ENCODE measurements at places on chromosomes 7 and 10.

DNA sequence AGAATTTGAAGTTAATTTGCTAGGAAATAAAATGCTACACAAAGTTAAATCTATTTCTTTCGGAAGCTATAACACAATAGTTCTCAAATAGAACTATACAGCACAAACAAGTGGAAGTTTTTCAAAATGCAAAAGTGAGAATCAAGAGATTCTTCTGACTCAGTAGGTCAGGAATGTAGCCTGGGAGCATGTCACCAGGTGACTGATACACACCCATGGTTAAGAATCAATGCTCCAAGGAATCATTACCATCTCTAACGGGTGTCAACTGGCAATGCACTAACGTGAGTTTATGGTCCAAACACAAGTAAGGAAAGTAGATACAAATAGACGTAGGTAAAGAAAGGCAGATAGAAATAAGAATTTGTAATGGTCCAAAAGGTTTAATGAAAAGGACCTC, 170.5 kb downstream of the SRPK2 start:
- no peak for DNase-seq

DNA sequence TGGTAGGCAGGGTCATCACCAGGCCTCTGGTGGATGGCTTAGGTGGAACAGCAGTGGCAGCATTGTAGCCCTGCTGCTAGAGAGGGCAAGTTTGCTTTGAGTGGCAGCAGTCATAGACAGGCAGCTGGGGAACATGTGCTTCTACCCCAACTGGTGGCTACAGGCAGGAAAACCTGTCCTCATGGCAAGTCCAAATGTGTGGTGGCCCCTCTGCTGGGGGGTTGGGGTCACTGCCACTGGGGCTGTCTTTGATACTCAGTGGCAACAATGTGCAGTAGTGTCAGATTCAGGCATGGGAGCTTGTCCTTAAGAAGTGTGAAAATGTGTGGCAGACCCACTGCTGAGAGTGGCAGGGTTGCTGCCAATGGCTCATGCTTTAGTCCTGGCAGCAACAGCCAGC, 186.2 kb upstream of the NPSR1 start:
- DNase-seq = no peak

DNA sequence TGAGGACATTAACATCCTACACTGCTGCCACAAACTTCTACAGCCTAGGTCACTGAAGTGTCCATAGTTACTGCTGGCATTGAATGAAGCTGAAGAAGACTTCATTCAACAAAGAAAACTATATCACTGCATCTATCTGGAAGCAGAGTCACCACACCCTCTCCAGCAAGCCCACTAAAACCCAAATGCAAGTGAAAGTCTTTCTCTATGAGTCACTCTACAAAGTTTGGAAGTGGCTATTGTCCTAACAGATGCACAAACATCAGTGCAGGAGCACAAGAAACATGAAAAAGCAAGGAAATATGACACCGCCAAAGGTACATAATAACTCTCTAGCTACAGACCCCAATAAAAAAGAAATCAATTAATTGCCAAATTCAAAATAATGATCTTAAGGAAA, 43.5 kb upstream of the CAMK2B start:
- no peak for DNase-seq

DNA sequence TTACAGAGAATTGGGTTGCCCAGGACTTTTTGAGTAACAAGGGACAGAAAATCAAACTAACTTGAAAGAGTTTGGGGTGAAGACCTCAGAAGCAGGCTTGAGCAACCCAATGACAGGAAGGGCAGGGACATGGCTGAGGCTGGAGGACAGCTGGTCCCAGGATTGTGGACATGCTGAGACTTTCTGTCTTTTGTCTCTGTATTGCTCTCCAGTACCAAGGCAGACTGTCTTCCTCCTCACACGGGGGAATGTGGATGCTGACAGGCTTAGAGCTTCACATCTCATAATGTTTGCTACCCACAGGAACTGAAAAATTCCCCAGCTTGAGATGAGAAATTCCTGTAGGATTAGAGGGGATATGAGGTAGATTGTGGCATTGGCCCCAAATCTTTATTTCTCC, 229.6 kb downstream of the PHF14 start:
- DNase-seq = no peak

DNA sequence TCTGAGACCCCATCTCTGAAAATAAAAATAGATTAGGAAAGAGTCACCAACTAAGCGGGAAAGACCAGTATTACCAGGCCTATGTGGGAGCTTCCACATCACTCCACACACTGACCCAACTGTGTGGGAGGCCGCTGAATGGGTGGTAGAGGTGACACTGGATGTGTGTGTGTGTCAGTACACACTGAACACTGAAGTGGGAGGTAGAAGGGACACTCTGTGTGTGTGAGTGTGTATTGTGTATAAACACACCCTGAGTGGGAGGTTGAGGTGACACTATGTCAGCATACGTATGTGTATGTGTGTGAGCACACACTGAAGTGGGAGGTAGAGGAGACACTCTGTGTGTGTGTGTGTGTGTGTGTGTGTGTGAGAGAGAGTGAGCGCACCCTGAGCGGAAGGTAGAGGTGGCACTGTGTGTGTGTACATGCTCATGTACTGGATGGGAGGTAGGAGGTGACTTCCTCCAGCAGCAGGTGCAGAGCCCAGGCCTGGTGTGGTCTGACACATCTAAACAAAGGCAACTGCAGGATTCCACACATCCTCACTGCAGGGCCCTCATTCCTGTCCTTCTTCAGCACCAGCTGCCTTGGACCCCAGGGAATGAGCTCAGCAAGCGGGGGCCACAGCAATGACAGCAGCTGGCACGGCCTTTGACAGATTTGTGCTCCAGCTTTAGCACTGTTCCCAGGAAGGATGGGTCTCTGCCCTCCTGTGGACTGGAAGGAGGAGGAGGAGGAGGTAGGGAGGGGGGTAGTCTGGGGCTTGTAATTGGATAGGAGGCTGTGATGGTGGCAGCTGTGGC, 26.5 kb upstream of the RBM20 start:
- no peak for DNase-seq

- no peak for DNase-seq
Measured at GRCh38 chr10:120600871-120601649, 144.0 kb downstream of the PLPP4 start.

DNA sequence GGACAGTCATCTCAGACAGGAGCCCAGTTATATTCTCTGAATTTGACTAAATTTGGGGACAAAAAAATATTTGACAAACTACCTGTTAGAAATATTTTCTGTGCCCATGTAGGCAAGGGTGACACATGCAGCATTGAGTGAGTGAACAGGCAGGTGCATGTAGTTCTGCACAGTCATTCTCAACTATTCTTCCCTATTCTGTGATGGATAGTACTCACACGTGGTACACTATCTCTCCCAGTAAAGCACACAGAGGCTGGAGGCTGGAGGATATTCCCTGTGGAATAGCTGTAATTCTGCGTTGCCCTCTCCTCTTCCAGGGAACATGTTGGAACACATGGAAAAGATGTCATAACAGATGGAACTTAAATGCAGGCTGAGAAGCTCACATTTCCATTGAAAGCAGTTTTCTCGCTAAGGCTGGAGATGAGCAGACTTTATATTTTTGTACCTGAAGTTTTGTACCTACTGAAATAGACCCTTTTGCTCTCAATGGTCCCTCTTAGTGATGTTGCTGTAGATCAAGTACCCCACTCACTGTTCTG, 75.0 kb downstream of the GPR141 start:
- no peak for DNase-seq

DNA sequence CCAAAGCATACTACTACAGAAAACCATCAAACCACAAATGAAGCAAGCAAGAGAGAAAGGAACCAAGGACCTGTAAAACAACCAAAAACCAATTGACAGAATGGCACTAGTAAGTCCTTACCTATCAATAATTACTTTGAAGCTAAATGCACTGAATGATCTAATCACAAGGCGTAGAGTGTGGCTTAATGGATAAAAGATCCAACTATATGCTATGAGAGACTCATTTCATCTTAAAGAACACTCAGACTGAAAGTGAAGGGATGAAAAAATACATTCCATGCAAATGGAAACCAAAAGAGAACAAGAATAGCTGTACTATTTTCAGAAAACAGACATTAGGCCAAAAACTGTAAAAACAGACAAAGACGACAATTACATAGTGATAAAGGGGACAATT, 70.7 kb downstream of the CRPPA start:
- no peak for DNase-seq

DNA sequence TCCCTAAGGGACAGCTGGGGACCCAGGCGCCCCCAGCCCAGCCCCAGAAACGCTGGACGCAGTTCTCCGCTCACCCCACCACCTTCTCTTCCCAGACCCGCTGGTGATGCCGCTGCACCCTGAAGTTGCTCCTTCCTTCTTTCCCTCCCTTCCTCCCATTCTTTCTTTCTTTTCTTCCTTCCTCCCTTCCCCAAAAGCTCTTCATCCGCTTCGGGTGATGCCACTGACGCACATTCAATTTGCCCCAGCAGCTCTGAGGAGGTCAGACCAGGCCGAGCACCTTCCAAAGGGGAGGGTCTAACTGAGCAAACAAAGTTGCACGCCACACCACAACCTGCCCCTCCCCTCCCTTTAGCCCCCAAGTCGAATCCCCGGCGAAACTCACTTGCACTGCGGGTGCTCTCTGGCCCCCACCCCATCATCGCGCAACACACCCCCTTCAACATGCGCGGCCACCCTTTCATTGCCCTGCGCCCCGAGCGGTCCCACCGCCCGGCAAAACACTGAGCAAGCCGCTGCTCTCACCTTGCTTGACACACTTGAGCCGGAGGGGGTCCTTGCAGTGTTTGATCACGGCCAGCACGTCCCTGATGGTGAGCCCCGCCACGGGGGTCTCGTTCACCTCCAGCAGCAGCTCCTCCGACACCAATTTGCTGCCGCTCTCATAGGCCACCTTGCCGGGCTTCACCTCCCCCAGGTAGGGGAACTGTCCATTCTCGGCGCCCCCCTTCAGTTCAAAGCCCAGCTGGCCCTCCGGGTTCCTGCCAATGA, 787 bp downstream of the MAGI2 start:
- DNase-seq = no peak

- no peak for DNase-seq
Measured at GRCh38 chr7:82598958-82599357, 155.4 kb upstream of the CACNA2D1 start.

GRCh38 chr10:102003541-102003940, 52.4 kb downstream of the ARMH3 start:
- DNase-seq = no peak

DNA sequence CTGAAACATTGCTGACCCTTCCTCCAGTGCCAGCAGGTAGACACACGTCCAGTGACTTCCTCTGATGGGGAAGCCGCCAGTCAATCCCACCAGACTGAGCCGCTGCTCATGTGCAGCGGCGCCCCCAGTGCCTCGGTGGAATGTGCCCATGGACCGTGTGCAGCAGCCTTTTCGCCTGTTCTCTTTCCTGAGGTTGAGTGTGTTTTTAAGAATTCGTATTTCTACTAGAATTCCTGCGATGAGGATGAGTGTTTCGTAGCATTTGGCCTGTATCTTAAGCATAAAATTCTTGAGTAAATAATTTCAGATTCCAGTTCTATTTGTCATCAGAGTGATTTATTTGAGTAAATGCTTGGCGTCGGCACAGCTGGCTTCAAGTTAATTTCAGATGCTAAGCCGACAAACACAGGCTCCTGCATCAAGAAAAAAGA, 35.4 kb downstream of the BNIP3 start:
- DNase-seq = no peak

GRCh38 chr10:73097305-73097670, 622 bp upstream of the P4HA1 start:
- no peak for DNase-seq

GRCh38 chr7:66739477-66739876, 1.1 kb upstream of the RABGEF1 start:
- no peak for DNase-seq

- peak; percentile 68 for DNase-seq
Measured at GRCh38 chr7:786472-787255, 45.6 kb upstream of the SUN1 start.

DNA sequence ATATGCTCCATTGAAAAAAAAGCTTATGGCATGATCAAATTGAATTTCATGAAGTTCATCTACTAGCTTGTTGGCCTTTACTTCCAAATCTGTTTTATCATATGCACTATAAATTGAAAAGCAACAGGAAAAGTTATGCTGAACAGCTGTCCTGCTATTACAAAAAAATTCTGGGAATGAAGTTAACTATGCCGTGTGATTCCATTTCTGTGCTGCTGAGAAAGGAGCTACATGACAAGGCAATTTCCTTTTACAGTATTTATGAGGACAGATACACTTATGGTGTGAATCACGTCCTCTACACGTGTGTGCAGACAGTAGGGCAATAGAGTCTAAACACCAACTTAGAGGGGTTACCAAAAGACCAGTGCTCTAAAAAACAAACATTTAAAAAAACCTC, 426.5 kb upstream of the AKR1E2 start:
- no peak for DNase-seq

- DNase-seq = no peak
Measured at GRCh38 chr10:97333601-97334369, 744 bp downstream of the FRAT2 start.

DNA sequence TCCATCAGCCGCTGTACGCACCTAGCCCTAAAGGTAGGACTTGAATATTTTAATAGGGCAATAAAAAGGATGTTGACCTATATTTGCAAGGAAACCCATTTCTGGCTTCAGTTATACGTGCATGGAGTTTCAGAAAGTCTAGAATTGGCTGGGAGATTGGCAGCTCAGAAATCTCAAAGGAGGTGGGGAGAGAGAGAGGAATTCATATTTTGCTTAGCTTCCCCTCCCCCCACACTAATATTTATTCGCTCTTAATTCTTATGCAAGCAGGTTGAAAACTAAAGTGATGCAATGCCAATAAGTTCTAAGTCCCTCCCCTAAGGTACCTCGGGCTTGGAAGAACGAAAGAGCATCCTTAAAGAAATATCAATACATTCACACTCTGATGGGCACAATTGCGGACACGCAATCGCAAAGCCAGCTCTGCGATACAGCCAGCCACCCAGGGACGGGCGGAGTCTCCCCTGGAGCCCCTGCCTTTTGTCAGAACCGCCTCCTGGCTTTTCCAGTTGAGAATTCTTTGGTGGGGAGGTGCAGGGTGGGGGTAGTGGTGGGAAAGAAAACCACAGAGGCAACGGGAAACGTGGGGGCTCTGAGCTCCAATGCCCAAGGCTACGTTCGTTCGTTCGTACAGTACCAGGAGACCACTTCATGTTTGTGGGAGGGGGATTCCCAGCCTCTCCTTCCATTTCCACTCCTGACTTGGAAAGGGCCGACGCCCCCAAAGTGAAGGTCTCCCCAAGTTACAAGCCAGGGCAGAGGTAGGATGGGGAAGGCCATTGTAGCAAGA, 1.3 kb downstream of the SHH start:
- DNase-seq = no peak

GRCh38 chr7:95690367-95690947, 81.9 kb upstream of the DYNC1I1 start:
- DNase-seq = no peak
